ENCODE measurements at places on chromosomes 1 and 21.

GRCh38 chr1:173408886-173409285 is 68.2 kb upstream of the PRDX6 start:
- DNase-seq, result no peak

DNA sequence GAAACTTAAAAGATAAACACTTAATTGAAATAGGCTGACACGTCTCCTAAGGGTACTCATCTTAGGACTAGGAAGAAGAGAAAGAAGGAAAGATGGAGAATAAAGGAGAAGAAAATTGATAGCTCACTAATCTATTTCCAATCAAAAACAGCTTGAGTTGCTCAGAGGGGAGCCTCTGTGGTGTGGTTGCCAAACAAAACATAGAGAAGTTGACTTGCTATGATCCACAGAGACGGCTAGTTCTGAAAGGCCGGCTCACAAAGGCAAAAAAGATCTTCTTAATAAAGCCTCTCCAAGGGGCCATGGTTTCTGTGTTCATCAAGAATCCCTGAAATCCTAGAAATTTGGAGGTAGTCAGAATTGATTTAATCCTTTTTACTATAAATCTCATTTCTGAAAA is 644.1 kb downstream of the LMO4 start:
- DNase-seq, result no peak

DNA sequence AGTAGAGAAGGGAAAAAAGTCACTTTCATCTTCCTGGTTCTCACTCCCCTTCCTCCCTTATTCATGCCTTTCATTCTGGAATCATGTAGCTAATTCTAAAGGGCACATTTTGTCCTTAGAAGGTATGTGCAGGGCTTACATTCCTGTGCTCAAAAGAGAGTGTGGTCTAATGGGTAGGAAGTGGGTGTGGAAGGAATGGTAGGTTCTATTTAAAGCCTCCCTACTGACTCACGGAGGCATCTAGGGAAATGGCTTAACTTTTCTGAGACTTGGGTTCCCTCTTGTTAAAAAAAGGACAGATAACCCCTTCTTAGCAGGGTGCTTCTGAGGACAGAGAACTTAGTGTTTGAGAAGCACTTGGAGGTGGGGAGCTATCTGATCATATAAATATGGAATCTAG is 249.3 kb upstream of the DUSP10 start:
- no peak for DNase-seq

DNA sequence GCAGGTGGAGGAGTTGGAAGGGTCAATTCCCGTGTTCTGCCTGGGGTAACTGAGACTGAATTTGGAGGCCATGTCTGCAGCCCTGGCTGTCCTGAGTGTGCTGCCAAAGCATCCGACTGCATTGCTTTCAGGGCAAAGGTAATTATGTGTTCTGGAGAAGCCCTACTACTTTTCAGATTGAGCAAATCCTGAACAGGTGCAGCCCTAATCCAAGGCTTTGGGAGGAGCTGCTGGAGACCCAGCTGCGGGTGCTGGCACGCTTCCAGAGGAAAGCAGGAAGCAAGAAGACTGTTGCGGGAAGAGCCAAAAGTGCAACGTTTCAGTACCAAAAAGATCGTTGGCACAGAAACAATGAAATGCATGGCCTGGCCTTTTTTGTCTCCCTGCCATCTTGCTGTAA is 73.7 kb upstream of the NRIP1 start:
- no peak for DNase-seq

DNA sequence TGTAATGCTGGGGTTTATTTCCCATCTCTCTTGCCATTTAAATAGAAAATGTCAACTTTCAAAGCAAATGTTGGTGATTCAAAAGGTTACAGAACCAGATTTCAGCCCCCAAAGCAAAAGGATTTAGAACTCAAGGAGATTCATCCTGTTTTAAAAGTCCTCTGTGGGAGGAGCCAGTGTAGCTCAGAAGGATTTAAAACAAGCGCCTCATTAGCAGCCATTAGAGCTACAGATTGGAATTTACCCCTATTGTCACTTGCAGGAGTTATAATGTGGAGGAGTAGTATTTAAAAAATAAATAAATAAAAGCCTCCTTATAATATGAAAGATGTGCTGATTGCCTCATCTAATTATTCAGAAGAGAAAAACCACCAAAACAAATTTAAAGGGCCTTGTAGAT is 107.8 kb downstream of the LAMC2 start:
- no peak for DNase-seq

GRCh38 chr1:29786791-29787732 is 550.7 kb downstream of the PTPRU start:
- DNase-seq, result no peak

GRCh38 chr1:154556422-154556821 is 2.0 kb downstream of the UBE2Q1 start:
- no peak for DNase-seq

GRCh38 chr1:8431019-8431418 is 113.1 kb downstream of the SLC45A1 start:
- no peak for DNase-seq

DNA sequence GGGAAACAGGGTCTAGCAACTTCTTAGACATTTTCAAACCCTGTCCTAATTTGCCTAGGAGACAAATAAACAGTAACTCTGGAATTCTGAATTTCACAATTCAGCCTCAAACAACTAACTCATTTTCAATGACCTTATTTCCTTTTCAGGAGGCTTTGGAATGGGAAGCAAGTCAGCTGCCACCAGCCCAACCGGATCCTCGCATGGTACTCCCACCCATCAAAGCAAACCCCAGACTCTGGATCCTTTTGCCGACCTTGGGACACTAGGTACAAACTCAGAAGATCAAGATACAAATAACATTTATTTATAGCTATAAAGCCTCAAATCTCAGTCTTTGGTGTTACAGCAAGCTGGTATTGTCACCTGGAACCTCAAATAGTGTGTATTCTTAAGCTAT is 18.9 kb upstream of the LEPR start:
- DNase-seq, result no peak
